H9 (cell line): ENCODE measurements at places on chromosomes 11 and 22. TPM values are rescaled to one million over a fixed set of nuclear protein-coding genes. Genes with fewer than 3 reads are reported as not detected.
A peak's percentile ranks its signal among the peaks of the same experiment; 100 is the strongest.

NCF4 gene
- not detected in 2 replicates for total RNA-seq

SMIM35 gene
- not detected in 2 replicates for total RNA-seq

GRCh38 chr11:68128682-68129327 lies 7.6 kb upstream of the CHKA start:
- peak; percentile 74 for DNase-seq

POU2AF1 gene
- total RNA-seq, result not detected in 2 replicates

DNA sequence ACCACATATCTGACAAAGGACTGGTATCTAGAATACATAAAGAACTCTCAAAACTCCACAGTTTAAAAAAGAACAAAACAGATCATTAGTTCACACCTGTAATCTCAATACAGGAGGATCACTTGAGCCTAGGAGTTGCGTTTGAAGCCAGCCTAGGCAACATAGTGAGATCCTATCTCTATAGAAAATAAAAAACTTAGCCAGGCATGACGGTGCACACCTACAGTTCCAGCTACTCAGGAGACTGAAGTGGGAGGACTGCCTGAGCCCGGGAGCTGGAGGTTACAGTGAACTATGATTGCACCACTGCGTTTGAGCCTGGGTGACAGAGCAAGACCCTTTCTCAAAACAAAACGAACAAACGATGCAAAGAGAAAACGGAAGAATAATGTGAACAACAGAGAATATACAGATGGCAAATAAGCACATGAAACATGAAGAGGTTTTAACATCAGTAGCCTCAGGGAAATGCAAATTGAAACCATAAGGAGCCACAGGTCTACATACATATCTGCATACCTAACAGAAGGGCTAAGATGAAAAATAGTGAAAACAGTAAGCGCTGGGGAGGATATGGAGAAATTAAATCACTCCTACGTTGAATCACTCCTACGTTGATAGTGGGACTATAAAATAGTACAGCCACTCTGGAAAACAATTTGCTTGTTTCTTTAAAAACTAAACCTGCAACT lies 70.7 kb downstream of the DGCR2 start:
- DNase-seq, result no peak

IGSF9B gene
- total RNA-seq, result 25.7 and 26.3 TPM in 2 replicates

- no peak for DNase-seq
These were observed 32.3 kb downstream of the ACO2 start for GRCh38 chr22:41501209-41501608.

DNA sequence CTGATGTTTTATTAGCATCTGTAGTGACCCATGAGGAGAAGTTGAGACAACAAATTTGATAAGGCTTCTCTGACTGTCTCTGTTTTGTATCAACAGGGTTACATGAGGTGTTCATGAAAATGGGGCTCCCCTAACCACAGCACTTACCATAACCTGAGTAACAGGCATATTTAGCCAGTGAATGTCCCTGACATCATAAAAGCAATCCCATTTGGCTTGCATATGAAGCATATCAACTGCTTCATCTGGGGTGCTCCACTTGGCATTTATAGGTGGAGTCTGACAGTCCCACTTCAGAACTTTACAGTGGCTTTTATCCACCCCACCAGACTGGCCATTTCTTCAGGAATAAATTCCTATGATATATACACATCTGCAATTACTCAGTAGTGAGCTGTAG lies 257.6 kb downstream of the LUZP2 start:
- DNase-seq, result no peak

GRCh38 chr22:20422271-20423007 lies 15.2 kb downstream of the SCARF2 start:
- DNase-seq, result no peak

GAL3ST3 gene
- total RNA-seq, result 17.2 and 19.8 TPM in 2 replicates

OR52I1 gene
- not detected in 2 replicates for total RNA-seq

DNA sequence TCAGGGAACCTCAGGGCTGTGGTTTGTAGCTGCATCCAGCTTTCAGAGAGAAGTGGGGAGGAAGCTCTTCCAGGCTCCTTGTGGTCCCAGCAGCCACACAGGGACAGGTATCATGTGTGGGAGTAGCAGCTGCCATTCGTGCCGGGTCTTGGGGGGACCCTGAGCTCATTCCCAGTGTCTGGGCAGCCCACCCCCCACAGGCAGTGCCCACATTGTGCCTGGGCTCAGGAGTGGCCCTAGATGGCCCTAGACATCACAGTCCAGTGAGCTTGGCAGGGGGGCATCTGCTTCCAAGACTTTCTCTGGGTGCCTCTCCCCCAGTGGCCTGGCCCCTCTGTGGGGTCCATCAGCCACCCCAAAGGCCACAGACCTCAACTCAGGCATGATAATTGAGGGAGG lies 619.7 kb downstream of the BRD1 start:
- peak; percentile 10 for DNase-seq

OSBP gene
- 46.7 and 48.5 TPM in 2 replicates for total RNA-seq

GGTLC2 gene
- not detected in 2 replicates for total RNA-seq

- no peak for DNase-seq
These were observed 95.4 kb downstream of the MYO18B start for GRCh38 chr22:25837288-25837900.

OR5P2 gene
- total RNA-seq, result not detected in 2 replicates

DNA sequence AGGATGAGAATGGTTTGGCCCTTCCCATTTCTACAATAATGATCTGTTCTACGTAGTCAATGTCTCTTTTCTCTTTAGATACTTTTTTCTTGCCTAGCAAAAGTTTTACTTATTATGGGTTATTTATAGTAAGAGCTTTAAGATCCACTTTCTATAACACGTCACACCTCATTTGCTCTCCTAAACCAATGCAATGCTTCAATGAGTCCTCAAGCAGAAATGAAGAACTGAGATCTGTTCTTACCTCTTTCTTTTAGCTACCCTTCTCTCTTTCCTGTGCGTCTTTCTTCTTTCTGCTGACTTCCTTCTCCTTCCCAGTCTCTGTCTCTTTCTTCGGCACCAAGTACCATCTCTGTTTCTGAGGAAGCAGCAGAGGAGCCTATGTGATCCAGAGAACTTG lies 61.8 kb downstream of the SNX19 start:
- DNase-seq, result no peak

DNA sequence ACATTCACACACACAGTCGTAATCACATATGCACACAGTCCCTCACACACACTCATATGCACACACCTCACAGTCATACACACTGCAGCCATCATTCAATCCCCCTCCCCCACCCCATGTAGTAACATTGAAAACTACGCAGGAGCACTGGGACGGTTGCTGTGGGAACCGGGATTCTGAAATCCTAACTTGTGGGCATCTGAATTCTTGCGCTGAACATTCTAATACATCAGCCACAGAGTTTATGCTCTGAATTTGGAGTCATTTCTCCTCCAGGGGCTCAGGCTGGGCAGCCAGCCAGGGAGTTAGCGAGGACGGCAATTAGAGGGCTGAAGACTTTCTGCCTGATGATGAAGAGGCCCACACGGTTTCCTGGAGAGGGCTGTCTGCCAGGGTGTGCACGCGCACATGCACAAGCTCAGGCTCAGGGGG lies 32.7 kb downstream of the CD6 start:
- DNase-seq, result no peak

- no peak for DNase-seq
These were observed 39.6 kb downstream of the NARS2 start for GRCh38 chr11:78535027-78535426.

DNA sequence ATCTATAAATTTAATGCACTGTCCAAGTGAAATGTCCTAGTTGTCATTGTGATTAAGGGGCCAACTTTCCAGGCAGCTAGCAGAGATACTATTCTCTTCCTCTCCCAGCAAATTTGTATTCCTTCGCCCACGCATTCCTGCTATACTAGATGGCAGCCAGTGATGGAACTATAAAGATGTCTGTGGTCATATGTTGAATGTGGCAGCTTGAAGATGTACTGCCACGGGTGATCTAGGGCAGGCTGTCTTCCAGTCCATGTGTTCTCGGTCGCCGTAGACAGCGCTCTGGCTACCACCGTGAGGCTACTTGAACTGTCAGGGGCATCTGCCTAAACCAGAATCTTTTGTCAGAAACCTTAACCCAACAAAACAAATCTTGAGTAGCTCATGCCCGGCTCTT lies 8.3 kb upstream of the SIDT2 start:
- no peak for DNase-seq

GRCh38 chr22:37047006-37047405 lies 4.5 kb upstream of the KCTD17 start:
- DNase-seq, result no peak

MRGPRE gene
- not detected in 2 replicates for total RNA-seq

MOGAT2 gene
- total RNA-seq, result not detected in 2 replicates

DNA sequence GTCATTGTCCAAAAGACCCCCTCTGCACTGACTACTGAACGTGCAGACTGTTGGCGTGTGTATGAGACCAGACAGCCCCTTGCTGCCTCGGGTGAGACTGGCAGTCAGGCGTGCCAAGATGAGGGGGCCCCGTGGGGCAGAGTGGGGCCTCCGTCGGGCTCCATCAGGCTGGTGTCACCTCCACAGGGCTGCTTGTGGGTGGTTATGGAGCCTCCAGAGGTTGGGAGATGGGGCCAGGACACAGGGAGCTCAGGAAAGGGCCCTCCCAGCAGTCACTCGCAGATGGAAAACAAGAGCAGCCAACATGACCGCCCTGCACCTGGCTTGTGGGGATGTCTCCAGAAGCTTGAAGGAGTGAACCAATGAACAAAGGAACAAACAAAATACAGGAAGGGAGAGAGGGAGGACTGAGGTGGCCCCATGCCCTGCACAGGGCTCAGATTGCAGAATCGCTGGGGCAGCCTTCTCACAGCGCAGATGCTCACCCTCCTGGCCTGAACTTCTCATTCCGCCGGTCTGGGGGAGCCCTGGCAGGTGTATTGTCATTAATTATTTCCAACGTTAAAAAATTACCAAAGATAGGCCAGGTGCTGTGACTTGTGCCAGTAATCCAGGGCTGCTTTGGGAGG lies 5.5 kb upstream of the PHLDA2 start:
- no peak for DNase-seq

GRCh38 chr11:44382118-44382517 lies 72.2 kb upstream of the ALX4 start:
- DNase-seq, result no peak

- no peak for DNase-seq
These were observed 613 bp upstream of the MCHR1 start for GRCh38 chr22:40678493-40679248.

DNA sequence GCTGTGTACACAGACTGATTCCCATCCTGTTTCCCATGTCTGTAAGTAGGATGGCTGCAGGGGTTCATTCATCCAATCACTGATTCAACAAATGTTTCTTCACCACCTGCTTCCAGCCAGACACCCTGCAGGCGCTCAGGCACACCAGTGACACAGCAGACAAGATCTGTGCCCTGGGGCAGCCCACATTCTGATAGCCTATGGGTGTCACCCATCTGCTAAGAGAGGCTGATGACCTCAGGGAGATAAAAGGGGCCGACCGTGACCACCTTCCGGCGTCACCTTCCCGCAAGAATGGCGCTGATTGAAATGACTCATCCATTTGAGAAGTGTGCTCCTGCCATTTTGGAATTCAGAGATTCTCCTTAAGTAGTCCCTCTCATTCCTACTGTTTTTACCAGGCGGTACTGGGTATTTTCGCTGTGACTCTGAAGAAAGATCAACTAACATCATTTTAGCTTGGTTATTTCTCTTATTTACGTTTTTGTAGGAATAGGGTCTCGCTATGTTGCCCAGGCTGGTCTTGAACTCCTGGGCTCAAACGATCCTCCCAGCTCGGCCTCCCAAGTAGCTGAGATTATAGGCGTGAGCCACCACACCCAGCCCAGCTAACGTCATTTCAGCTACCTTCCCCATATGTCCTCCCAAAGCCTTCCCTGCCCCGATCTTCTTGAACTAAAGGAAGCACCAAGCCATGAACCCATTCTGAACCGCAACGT lies 73.2 kb upstream of the BID start:
- DNase-seq, result no peak

POU2AF2 gene
- not detected in 2 replicates for total RNA-seq

GRCh38 chr22:39238966-39239505 lies 5.7 kb downstream of the PDGFB start:
- no peak for DNase-seq

GRCh38 chr22:33247758-33248157 lies 189.6 kb upstream of the SYN3 start:
- DNase-seq, result no peak

MB gene
- 0.29 and 0.55 TPM in 2 replicates for total RNA-seq

DNA sequence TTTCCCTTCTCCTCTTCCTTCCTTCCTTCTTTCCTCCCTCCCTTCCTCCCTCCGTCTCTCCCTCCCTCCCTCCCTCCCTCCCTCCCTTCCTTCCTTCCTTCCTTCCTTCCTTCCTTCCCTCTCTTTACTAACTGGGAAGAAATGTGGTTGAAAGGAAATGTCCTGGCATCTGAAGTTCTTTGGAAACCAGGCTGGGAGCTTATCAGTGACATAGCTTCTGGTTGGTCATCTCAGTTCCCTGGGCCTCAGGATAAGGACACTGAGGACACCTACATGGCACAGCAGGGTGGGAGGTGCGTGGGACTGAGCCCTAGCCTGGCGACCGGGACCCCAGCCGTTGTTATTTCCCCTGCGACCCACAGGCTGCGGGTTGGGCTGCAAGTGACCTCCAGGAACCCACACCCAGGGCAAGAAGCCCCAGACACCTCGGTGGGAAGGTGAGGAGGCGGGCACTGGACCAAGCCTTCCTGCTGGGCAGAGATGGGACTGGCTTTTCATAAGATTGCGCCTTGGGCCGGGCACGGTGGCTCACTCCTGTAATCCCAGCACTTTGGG lies 1486.5 kb downstream of the TBC1D22A start:
- DNase-seq, result no peak

TMPRSS5 gene
- 0.37 and 0.81 TPM in 2 replicates for total RNA-seq

- no peak for DNase-seq
These were observed 16.3 kb upstream of the TMEM41B start for GRCh38 chr11:9330387-9331384.

CDC45 gene
- 32.7 and 35.7 TPM in 2 replicates for total RNA-seq

DNA sequence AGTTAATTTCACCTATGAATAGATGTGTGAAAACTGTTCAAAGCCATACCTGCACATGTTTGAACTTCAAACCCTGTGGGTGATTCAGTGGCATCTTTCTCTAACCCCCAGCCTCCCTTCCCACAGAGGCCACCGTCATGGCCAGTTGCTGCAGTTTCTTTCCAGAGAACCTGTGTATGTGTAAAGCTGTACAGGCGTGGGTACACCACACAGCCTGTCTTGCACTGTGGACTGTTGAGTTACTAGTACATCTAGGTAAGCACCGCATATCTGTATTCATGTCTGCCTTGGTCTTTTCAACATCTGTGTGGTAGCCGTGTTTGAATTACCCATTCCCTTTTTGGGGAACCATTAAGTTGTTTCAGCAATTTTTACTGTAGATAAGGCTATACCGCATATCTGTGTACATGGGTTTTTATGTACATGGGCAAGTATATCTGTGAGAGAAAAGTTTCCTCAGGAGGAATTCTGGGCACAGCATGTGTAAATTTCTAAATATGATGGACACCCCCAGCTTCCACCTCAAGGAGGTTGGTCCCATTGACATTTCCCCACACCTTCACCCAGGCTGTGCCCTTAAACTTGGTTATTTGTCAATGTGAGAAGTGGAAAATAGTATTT lies 13.9 kb downstream of the NEAT1 start:
- DNase-seq, result no peak

OR10A5 gene
- total RNA-seq, result not detected in 2 replicates

DNA sequence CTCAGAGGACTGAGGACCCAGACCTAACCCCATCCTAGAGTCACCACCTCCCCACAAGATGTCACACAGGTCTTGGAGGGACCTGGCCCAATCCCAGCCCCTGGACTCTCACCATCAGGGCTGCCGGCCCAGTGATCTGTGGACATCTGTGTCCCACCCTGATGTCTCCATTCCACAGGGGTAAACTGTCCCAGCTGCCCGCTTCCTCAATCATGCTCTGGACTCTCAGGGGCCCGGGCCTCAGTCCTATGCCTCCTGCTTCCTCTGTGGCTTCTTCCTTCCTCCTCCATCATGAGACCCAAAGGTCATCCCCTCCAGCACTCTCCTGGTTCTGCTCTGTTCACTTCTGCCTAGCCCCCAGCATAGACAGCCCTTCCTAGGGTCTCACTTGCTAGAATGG lies 32.2 kb downstream of the ARAP1 start:
- no peak for DNase-seq
